ENCODE measurements at places on chromosomes 1 and 21. TPM values are rescaled to one million over a fixed set of nuclear protein-coding genes. Genes with fewer than 3 reads are reported as not detected.

GRCh38 chr1:33047839-33048305 lies 11.2 kb upstream of the AK2 start:
- no peak for DNase-seq

AADACL4 gene
- not detected for total RNA-seq

INKA2 gene
- total RNA-seq: 1.9 TPM

DNA sequence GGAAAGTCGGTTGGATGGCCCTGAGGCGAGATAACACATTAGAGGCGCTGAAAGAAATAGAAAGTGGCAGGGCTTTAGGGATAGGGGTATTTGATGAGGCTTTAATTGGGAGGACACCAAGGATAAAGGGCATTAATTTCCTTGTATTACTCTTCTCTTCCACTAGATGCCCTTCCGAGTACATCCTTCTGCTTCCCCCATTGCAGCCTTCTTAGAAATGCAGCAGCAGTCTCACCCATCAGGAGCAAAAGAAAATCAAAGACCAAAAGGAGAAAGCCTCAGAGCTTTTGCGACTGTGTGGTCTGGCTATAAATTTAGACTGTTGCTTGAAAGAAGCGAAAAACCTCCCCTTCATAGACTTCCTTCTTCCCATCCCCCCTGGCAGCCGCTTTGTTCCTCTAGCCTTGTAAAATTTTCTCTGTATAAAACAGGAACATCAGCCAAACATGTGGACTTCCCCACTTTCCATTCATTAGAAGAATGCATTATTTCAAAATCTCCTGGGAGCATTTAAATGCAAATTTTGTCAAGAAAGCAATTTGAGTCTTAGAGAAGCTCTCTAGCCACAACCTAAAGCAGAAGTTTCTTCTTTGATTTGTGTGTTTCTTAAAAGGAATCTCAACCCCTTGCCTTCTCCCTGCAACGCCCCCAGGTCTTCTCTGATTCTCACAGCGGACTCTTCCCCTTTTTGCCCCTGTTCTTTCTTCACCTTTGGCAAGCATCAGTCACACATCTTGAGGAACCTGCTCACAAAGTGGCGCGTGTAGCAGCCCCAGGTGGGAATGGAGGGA lies 76.6 kb downstream of the NDUFS5 start:
- peak; percentile 76 for DNase-seq

DNA sequence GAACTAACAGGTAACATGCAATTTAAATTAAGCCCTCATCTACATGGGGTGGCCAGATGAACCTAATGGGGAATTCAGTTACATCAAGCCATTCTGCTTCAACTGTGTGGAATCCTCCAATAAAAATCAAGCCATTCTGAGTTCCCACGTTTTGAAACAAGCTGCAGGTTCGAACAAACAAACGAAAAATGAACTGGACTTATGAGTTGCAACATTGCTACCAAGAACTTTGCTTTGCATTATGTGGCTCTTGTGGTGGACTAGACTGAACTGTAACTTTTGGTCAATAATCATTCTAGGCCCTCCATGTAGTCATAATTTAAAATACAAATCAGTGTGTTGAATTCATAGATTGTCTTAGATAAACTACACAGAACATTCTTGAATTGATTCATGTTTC lies 517.2 kb downstream of the PTBP2 start:
- no peak for DNase-seq

GRCh38 chr1:184593597-184593996 lies 161.1 kb downstream of the EDEM3 start:
- no peak for DNase-seq

- DNase-seq: no peak
Measured at GRCh38 chr1:241675983-241676382, 23.9 kb downstream of the WDR64 start.

TMOD4 gene
- total RNA-seq: not detected

TTC22 gene
- 0.29 TPM for total RNA-seq

- peak; percentile 89 for DNase-seq
Measured at GRCh38 chr1:85224734-85225623, 24.2 kb upstream of the SYDE2 start.

GRCh38 chr1:151618470-151618869 lies 6.6 kb downstream of the SNX27 start:
- no peak for DNase-seq

DAP3 gene
- 107 TPM for total RNA-seq

USP16 gene
- total RNA-seq: 19.9 TPM

DNA sequence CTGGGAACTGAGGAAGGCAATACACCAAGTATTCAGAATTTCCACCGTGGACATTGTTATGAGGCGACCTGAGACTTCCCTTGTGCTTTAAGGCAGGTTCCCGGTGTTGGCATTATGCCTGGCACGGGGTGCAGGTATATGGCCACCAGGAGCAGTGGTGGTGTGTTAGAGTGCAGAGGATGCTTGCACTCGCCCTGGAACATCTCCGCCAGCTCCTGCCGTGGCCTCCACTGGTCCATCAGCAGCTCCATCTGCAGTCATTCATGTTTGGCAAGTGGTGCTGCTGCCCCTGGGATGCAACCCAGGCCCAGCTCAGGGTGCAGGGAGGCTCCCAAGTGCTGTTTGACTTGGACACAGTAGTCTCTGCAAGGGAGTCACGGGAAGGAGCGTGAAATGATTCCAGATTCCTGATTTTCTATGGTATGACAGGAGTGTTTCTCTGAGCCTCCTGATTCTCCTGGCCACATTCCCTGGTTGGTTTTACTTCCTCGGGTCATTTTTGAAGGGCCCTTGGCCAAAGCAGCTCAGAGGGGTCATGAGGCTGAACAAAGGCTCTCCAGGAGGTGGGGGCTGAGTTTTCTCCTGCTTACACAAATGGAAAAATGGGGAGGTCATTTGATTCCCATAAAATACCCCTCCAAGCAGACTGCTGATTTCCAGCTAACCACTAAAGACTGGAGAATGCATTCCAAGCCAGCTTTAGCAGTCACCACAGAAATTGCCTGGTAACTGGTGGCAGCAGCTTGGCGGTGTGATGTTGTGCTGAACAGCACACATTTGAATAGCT lies 60.4 kb upstream of the PSEN2 start:
- no peak for DNase-seq

DNA sequence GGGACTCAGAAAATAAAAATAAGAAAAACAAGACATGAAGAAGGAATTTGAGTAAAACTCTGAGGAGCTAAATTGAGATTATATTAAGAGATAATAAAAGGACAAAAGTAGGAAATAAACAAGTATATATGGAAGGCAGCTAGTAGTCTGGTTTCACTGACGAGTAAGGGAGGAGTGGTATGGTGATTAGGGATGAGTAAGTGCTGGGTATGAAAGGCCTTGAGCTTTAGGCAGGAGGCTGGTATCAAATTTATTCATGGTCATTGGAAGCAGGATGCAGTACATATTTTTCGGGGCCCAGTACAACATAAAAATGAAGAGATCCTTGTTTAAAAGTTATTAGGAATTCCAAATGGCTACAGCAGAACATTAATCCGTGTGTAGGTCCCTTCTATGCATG lies 789.7 kb upstream of the PRMT6 start:
- DNase-seq: no peak

DNA sequence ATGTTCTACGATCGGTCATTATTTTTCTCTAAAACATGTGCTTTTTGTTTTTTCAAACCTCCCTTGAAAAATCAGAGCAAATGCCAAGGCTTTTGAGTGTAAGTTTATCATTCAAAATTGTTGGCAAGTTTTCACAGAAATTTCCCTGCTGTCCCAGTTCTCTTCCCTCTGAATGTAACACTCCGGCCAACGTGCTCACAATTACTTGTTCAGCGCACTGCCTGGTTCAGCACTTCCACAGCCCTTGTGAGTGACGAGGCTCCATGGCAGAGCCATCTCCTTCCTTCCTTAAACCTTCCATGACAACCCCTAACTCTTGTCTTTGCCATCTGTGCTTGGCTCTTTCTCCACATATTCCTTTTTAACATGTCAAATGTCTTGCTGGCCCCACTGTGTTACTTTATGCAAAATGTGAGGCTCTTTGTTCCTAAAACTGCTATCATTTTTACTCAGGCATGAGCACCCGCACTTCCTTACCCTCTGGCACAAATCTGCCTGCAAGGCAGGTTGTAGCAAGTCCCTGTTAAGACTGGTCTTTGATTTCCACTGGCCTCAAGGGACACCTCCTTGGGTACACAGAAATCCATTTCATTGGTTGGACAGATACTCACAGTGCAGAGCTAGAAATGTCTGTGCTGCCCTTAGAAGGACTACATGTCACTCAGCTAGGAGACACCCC lies 142.8 kb downstream of the HUNK start:
- no peak for DNase-seq

- DNase-seq: peak; percentile 85
Measured at GRCh38 chr1:36516372-36517010, 33.8 kb upstream of the CSF3R start.

DNA sequence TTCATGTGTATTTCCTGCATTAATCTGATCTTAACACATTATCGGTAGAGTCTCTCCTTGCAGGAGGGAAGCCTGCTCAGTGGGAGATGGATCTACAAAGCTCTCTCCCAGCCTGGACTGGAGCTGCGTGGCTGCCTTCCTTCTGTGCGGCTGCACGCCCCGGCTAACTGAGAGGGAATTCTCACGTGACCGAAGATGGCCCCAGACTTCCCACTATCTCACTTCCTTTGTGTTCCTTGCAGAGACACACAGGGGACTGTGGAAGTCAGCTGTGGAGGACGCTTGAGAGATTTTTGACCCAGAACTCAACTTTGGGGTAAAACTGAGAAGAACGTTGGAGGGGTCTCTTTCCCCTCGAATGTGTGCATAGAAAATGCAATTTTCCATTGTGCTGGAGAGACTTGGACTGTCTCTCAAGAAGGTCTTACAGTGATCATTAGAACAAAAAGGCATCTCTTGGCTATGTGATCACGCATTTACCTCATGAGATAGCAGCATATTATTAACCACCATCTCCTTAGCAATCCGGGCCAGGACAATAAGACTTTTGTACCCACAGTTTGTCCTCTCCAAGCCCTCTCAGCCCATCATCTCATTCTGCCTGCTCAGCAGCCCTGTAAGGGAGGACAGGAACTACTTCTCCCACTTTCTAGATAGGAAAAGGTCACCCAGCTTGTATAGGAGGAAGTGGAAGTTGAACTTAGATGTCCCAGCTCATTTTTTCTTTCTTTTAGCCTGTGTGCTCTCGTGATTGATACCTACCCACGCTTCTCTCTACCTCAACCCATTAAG lies 49.3 kb upstream of the TARBP1 start:
- DNase-seq: no peak

BMP8A gene
- 0.75 TPM for total RNA-seq

DNA sequence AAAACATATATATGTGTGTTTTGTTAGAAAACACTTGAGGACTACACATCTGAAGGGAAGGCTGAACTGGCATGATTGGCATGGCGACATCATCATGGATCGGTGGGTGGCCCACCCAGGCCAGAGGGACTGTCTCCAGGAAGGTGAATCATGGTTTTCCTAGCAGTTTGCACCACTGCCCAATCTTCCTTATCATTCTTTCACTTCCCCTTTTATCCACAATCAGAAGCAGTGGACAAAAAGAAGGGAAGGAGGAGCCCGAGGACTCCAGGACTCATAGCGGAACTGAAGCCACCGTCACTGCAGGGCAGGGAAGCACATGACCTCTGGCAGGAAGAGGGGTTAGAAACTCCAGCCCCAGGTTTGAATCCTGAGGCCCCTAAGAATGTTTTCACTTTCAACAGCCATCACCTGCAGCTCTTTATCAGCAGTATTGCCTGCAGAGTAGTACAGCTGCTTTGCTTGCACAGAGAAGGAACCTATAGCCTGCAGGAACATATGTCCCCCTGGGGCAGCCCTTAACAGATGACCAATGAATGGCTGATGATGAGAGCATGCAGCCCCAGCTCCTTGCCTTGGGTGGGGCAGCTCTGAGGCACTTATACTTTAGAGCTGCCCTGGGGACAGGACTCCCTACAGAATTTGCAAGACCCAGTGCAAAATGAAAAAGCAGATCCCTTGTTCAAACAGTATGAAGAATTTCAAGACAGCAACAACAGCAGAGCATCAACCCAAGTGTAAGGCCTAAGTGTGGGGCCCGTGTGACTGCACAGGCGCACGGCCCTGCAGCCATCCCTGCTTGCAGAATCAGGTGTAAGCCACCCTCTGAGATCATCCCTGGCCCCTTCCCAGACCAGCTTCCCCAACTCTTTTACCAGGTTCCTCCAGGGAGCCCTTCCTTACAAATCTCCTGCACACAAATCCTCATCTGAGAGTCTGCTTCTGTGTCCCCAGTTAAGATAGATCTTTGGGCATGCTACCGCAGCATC lies 241.8 kb upstream of the IRF2BP2 start:
- peak; percentile 48 for DNase-seq

DNA sequence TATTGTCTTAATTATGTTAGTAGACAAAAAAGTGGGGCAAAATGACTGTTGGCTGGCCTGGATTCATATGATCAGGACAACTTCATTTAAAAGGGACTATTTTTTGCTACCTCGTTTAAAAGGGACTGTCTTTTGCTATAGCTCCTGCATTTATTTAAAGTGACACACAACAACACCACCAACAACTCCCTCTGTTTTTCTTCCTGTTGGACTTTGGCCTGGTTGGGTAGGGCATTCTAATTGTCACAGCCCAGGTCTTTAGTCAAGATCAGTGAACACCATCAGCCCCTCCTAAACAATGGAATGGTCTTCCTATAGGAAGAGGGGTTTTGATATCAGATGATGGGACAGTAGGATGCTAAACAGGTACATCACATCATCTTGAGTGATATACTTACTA lies 241.8 kb downstream of the GPR52 start:
- no peak for DNase-seq

TAS1R1 gene
- 0.25 TPM for total RNA-seq

DNA sequence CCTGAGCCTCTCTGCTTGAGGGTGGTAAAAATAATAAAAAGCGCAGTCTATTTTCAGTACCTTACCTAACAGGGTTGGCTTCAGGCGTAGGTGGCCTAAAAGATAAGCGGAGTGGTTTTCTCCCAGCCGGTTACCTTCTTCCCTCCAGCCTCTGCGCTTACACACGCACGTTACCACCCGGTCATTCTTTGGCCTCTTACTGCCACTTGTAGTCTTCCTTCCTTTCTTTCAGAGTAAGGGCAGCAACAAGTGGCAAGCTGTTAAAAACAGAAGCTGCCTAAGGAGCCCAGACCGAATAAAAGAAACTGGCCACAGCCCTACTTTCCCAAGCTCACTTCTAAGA lies 35.4 kb downstream of the CLCA1 start:
- peak; percentile 59 for DNase-seq

DNA sequence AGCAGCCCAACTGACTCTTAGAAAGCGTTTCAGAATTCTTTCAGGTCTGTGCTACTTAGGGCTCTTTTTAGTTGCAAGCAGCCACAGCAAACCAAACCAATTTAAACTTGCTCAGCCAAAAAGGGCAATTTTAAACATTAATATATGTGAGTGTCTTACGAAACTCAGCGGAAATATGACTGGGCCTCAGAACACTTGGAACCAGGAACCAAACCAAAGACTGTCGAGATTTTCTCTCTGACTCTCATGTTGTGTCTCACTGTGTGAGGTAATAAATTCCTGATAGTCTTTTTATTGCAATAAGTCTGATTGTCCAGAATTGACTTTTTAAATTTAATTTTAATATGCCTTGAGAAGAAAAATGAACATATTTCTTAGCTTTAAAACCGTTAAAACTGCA lies 122.3 kb downstream of the SYF2 start:
- DNase-seq: no peak

GRCh38 chr1:20087668-20088067 lies 17.7 kb downstream of the PLA2G5 start:
- no peak for DNase-seq

OR10J1 gene
- not detected for total RNA-seq

Data from endodermal cell (in vitro differentiated cells).